ENCODE measurements at places on chromosomes 2 and 18.

DNA sequence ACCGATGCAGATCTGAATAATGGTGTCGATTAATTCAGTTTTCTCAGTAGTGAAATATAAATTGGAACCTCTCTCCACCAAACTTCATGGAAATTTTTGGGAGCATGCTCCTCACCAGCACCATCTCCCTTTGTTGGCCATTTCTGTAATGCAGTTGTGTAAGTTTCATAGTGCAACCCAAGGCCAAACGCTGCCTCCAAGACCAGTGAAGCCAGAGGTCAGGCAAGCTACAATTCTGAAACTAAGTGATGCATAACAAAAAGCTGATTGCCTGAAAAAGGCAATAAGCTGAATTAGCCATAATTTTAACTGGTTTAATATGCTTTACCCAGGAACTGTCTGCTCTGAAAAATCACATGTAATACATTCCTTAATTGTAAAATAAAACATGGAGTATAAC lies 138.3 kb upstream of the TACR1 start:
- no peak for DNase-seq

- DNase-seq: no peak
Observed at GRCh38 chr2:15957881-15958713, 17.7 kb downstream of the MYCN start.

- DNase-seq: peak; percentile 77
Observed at GRCh38 chr2:23404426-23404825, 19.4 kb downstream of the KLHL29 start.

- DNase-seq: no peak
Observed at GRCh38 chr18:1840878-1841277, 730.4 kb downstream of the METTL4 start.

DNA sequence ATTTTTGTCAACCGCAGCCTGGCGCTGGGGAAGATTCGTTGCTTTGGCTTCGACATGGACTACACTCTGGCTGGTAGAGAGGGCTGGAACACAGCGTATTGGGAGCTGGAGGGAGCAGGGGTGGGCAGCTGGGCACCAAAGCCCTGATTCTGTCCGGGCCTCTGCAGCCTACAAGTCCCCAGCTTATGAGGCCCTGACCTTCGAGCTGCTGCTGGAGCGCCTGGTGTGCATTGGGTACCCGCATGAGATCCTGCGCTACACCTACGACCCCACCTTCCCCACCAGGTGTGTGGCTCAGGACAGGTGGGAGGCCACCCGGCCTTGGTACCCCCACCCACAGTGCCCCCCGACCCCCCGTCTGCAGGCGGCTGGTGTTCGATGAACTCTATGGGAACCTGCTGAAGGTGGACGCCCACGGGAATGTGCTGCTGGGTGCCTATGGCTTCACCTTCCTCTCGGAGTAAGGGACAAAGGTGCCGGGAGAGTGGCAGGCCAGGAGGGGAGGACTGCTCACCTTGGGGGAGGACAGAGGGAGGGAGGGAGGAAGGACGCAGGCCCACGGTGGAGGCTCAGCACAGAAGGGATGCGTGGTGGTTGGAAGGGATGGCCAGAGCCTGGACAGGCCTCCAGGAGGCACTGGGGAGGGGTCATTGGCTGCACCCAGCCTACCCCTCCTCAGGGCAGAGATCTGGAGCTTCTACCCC lies 1.2 kb downstream of the NT5DC4 start:
- DNase-seq: no peak

GRCh38 chr2:222545823-222546795 lies 109.8 kb downstream of the FARSB start:
- no peak for DNase-seq

DNA sequence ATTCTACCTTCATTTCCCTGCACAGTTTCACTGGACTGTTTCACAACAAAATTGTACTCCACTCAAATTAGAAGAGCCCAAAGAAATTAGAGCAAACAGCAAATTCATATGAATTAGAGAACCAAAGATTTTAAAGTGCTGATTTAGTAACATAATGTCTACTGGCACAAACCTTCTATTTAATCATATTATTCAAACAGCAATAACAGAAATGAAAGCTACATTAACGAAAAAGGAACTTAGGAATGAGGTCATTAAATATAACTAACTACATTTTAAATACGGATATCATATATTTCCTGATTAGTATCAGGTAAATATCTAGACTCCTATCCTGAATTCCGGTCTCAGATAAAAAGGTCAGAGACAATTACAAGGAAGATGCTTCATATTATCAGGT lies 5.1 kb downstream of the C18orf32 start:
- no peak for DNase-seq

- DNase-seq: no peak
Observed at GRCh38 chr2:47002480-47003381, 87.1 kb upstream of the MCFD2 start.

GRCh38 chr2:46335391-46336282 lies 38.4 kb downstream of the EPAS1 start:
- DNase-seq: peak; percentile 90

DNA sequence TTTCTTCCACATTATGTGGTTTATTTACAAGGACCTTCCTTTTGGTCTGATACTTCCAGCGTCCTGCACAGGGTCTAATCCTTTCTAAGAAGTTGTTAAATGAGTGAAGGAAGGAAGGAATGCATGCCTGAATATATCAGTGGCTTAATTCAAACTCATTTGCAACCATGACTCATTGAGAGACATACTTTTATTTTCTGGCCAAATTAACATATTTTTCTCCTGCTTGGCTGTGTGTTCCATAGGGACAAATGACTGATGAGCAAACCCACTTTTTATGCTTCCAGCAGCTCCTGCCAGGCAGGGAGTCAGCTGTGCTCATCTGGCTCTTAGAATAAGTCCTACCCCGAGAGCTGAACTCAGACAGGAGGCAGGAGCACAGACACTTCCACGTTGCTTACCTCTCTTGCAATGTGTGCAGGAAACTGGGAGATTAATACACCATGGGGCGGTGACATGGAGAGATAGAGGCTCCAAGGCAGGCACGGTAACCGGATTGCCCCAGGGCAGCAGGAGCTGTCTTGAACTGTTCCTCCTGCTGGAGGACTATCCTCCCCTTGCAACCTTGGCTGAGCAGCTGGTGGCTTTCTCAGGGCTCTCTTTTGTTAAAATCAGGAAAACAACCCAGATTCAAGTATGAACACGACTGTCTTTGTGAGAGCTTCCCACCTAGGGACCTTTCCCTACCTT lies 667.5 kb upstream of the HS6ST1 start:
- DNase-seq: no peak

DNA sequence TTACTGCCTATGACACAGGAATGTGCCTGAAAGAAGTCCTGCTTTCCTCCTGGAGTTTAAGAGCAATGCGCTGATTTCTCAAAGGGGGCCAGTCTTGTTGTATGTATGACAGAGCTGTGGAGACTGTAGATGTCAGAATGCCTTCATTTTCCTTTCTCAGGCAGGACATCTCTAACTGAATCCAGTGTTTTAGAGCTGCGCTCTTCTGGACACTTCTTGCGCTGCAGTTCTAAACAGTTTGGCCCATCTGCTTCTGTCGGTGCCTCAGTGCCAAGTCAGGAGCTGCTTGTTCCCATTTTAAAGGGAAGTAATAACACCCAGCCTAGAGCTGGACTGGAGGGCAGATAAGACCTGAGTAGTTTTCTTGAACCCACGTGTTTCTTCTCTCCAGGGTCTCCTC lies 91.4 kb downstream of the ESCO1 start:
- no peak for DNase-seq

GRCh38 chr2:16014041-16014787 lies 73.9 kb downstream of the MYCN start:
- DNase-seq: no peak

DNA sequence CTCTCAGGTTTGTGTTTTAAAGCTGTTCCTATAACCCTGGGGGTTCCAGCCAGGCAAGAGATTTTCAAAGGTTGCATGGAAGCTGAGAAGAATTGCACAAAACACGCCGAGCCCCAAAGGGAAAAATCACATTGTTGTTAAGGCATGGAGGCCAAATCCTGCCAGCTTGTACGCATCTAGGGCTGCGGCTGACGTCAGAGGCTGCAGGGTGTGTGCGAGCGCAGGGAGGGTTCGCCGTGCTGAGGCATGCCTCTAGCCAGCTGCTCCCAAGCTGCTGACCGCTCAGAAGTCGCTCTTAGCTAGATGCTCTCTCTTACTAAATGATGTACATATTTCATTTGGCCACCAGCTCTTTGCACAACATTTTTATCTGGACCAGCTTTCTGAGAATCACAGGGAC lies 191.8 kb downstream of the LPIN1 start:
- DNase-seq: peak; percentile 73

DNA sequence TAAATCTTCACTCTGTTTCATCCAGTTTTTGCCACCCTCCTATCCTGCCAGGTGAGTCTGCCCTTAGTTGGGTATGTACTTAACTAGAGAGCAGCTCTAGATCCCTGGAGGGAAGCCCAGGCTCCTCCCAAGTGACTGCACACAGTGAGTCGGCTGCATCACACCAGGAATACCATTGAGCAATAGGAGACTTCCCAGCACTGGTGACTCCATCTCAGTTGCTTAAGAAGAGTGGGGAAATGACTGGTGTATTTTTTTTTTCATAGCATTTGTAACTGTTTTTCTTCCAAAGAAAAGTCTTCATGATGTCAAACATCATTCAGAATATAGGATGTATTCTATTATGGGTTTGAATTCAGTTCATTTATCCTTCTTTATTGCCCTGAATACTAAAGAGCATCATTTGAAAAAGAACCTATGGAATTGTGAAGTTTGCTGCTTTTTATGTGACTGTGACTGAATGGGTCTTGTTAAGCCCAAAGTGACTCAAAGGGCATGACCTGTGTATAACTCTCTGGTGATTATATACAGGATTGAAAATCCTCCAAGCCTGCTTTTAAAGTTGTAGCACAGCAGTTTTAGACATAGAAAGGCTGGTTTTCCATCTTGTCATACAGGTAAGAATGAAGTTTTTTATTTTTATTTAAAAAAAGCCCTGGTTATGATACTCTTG lies 84.3 kb downstream of the MAP3K20 start:
- peak; percentile 100 for DNase-seq

- no peak for DNase-seq
Observed at GRCh38 chr2:195105581-195105980, 551.4 kb upstream of the SLC39A10 start.

GRCh38 chr2:46701152-46701551 lies 214.5 kb downstream of the MCFD2 start:
- peak; percentile 69 for DNase-seq

- DNase-seq: no peak
Observed at GRCh38 chr2:170485254-170486026, 229.7 kb upstream of the SP5 start.

GRCh38 chr2:64348386-64349130 lies 105.4 kb upstream of the LGALSL start:
- DNase-seq: peak; percentile 64

- DNase-seq: no peak
Observed at GRCh38 chr18:46369323-46369722, 265.1 kb downstream of the HAUS1 start.

- DNase-seq: peak; percentile 23
Observed at GRCh38 chr2:43592443-43592842, 3.4 kb downstream of the THADA start.

DNA sequence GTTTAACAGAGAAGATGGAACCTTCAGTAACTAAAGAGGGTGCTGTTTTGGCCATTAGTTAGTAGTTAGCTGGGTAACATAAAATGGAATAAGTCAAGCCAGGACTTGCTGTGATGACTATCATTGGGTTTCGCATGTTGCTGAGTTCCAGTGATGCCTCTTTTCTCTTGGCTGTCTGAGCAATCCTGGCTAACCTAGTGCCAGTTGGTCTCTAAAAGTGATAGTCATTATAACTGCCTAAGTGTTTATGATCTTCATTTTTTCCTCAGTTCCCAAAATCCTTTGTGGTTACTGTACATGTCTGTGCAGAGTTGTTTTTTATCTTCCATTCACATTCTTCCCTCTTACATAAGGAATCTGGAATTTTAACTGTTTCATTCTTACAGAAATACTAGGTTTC lies 33.4 kb downstream of the WDR43 start:
- DNase-seq: no peak

DNA sequence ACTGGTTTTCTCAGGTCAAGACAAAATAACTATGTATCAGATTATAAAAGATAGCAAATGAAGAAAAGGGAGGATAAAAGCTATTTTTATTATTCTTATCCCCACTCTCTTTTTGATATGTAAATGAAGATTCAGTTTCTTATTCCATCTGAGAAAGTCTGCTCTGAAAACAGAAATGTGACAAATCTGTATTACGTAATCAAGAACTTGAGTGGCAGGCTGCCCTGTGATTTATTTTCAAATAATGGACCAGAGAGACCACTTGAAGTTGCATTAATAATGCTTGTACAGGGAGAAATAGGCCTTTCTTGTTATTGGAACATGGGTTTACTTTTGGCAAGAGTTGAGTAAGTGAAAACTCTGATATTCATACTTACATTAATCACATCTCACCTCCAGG lies 727.4 kb downstream of the DPP10 start:
- no peak for DNase-seq

- no peak for DNase-seq
Observed at GRCh38 chr2:72124376-72124775, 23.3 kb downstream of the CYP26B1 start.

GRCh38 chr2:20539776-20540586 lies 93.1 kb downstream of the RHOB start:
- peak; percentile 29 for DNase-seq

DNA sequence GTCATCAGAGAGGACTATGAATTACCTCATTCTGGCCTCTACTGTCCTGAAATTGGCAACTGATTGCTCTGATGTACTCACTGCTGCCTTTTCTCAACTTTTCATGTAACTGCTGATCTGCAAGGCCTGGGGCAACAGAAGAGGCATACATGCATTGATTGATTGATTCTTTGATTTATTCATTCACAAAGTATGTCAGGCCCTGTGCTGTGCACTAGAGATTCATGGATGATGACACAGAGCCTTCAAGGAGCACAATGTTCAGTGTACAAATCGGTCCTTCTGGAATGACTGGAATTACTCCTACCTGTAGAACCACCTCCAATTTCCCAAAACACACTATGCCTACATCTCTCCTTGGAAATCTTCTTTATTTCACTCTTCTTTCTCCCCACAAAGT lies 111.3 kb downstream of the LRATD1 start:
- DNase-seq: no peak

- DNase-seq: peak; percentile 8
Observed at GRCh38 chr2:14350856-14351255, 281.7 kb upstream of the LRATD1 start.

DNA sequence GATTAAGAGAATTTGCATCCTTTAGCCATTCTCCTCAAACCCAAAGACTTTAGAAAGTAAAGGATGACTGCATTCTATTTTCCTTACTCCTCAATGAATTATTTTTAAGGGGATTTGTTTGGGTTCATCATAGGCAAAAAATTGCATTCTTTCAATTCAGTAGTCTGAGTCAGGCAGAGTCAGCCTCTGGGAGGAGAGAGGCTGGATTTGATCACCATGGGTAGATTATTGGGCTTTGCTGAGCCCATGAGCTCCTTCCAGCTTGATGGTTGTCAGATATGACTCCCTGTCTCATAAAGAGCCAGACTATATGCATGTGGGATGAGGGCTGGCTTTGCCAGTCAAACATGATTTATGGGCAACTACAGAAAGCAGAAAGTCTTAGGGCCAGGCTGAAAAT lies 101.2 kb downstream of the KCNS3 start:
- peak; percentile 72 for DNase-seq

- DNase-seq: no peak
Observed at GRCh38 chr2:98713332-98714015, 17.5 kb downstream of the MGAT4A start.

GRCh38 chr2:56715683-56716082 lies 531.9 kb downstream of the CCDC85A start:
- no peak for DNase-seq

GRCh38 chr2:46813680-46814079 lies 101.9 kb downstream of the MCFD2 start:
- no peak for DNase-seq

Data from fibroblast of mammary gland (primary cell).